LHCN-M2 (cell line): ENCODE measurements at places on chromosomes 2 and 18.

DNA sequence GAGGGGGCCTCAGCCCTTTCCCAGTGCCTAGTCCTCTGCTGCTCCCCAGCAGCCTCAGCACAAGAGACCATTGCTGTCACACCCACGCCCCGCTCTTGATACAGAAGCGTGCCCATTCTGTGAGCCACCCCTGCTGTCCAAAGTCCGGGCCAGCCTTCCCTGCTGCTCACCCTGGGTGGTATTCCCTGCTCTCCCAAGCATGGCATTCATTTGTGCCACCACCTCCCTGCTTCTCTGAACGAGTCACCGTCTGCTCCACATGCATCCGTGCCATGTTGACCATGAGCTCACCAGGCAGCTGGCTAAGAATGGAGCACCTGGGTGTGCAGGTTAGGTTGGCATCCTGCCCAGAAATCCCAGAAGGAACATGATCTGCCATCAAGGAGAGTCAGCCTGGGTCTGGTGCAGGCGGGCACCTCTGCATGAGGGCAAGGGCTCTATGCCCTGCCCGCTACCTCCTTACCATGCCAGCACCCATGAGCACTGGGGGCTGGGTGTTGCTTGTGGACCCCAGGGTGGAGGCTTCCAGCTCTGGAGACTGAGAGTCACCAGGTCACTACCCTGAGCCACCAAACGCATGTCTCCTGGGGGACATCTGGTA, 63.0 kb downstream of the TWIST2 start:
- no peak for DNase-seq

- no peak for DNase-seq
Observed at GRCh38 chr2:10276481-10277292, 26.0 kb upstream of the HPCAL1 start.

- peak; percentile 61 for DNase-seq
Observed at GRCh38 chr18:63848159-63848558, 39.3 kb upstream of the SERPINB2 start.

DNA sequence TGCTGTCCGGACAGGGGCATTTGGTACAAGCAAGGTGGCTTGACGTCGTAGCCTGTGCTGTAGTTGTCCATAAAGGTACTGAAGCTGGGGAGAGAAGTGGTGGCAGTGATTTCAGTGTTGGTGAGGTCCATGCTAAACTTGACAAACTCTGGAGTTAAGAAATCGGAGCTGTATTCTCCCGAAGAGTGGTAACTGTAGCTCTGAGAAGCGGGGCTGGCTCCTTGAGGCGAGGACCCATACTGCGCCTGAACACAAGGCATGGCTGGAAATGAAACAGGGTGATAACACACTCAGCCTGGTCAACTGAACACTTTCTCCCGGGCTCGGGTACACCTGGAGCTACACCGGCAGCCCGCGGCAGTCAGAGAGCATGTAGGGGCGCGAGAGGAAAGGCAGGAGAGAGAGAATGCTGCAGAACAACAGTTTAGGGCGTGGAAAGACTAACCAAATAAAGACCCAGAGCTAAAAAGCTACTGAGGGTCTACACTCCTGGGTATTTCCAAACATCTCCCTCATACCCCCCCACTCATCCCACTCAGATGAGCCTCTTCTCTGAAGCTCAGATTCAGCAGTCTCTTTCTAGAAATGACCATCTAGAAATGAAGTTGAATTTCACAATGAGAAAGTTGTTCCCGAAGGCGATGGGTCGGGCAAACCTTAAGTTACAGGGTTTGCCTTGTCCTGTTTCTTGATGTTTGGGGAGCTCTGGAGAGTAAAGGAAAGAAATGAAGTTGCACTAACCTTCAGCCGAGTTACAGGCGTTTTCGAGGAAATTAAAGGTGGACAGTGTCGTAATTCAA, 2.4 kb downstream of the NR4A2 start:
- no peak for DNase-seq

DNA sequence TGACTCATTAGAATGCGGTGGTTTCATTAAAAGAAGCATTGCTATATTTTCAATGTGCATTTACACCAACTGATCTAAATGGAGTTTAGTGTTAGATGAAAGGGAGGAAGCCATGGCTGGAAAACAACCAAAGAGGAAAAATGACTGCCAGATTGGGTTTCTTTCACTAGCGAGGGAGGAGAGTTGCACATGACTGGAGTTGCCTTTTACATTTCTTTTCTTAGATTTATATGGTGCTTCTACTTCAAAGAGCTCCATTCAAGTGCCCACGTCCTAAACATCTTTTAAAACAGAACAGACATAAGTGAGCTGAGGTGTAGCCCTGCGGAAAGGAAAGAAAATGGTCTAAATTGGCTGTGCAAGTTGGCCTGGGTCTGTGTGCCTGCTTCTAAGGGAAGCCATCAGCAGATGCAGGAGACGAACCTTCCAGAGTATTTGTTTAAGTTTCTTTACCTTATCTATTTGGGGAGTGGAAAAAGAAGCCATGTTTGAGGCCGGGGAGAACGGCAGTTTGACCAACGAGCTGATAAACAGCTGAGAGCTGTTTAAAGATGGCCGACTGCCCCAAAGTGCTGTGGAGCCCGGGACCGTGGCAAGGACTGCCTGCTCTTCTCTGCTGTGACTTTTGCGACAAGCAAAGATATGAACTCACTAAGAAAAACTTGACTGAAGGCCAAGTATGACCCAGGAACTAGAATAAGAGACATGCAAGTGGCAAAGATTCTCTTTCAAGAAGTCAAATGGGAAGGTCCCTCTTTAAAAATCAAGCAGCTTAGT, 327.0 kb downstream of the ZNF516 start:
- DNase-seq = no peak

- DNase-seq = no peak
Observed at GRCh38 chr2:171201767-171202166, 41.1 kb upstream of the TLK1 start.

GRCh38 chr2:127857265-127857808, 618 bp downstream of the POLR2D start:
- peak; percentile 50 for DNase-seq

GRCh38 chr18:57094175-57094574, 52.7 kb upstream of the BOD1L2 start:
- DNase-seq = no peak

- no peak for DNase-seq
Observed at GRCh38 chr2:63778391-63778790, 63.3 kb upstream of the UGP2 start.

DNA sequence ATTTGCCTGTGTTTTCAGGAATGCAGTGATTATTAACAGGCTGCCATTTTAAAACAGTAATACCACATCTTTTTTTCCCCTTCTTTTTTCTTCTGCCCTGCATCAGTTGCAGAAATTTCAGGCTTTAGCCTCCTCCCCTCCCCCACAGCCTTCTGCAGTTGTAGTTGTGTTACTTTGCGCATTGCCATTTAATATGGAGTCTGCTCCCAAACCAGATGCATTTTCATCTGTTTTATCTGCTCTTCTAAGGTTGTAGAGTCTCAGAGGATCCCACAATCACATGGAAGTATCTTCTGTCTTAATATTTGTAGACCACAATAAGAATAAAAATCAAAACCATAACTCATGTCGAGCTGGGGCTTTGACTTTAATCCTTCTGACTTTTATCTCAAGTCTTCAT, 3.8 kb downstream of the ASXL3 start:
- no peak for DNase-seq

DNA sequence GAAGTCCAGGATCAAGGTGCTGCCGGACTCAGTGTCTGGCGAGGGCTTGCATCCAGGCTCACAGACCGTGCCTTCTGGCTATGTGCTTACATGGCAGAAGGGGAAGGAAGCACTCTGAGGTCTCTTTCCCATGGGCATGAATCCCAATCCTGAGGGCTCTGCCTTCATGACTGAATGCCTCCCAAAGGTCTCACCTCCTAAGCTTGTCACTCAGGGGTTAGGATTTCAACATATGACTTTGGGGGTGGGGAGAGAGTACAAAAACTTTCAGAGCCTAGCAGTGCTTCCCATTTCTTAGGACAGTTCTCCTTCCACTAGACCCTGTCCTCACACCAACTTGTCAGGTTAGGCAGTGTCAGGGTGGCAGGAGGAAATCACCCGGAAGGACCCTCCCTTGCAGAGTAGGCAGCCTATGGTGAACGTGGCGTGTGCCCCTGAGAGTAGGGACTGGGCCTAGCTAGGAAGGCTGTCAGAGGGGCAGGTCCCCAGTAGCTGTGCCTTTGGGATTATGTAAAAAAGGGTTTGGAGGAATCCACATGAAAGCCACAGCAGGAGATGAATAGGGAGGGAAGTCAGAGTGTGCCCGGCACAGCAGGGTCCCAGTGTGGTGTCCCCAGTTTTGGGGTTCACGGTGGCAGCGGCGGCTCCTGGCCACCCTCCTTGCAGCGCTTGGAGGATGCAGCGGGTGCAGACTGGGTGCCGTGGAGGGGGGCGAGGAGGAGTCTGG, 233.3 kb downstream of the LDLRAD4 start:
- DNase-seq = no peak

- DNase-seq = no peak
Observed at GRCh38 chr18:65409261-65409660, 341.6 kb upstream of the CDH7 start.

DNA sequence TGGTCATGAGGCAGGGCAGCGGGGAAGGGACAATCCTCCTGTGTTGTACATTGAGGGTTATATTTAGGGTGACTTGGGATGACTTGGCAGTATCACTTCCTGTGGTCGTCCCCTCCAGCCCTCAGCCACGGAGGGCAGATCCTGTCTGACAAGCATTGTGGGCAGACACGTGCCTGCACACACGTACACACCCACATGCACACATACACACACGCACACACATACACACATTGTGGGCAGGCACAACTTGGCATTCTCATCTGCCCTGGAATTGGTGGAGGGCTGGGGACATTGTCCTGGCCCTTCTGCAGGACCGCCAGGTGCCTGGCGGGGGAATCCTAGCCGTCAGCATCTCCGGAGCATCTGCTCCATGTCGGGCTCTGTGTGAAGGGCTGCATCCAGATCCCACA, 47.6 kb downstream of the ODC1 start:
- DNase-seq = peak; percentile 41

DNA sequence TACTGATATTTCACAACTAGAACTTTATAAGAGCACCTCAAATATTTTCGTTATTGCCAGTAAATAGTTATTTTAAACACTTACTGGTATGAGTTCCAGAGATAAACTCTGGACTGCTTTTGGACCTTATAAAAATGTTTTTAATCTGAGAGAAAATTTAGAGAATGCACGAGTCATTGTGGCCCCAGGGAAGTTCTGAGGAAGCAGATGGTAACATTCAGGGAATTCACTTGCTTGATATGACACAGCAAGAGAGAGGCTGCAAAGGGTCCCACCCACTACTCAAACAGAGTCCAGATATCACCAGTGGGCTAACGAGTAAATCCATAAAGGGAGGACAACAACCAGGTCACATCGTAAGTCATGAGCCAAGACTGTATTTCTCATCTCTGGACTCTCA, 526.8 kb downstream of the TDRD15 start:
- no peak for DNase-seq

GRCh38 chr2:54999182-54999581, 51.1 kb downstream of the RTN4 start:
- peak; percentile 75 for DNase-seq

- DNase-seq = no peak
Observed at GRCh38 chr2:239444626-239445577, 44.1 kb upstream of the HDAC4 start.

DNA sequence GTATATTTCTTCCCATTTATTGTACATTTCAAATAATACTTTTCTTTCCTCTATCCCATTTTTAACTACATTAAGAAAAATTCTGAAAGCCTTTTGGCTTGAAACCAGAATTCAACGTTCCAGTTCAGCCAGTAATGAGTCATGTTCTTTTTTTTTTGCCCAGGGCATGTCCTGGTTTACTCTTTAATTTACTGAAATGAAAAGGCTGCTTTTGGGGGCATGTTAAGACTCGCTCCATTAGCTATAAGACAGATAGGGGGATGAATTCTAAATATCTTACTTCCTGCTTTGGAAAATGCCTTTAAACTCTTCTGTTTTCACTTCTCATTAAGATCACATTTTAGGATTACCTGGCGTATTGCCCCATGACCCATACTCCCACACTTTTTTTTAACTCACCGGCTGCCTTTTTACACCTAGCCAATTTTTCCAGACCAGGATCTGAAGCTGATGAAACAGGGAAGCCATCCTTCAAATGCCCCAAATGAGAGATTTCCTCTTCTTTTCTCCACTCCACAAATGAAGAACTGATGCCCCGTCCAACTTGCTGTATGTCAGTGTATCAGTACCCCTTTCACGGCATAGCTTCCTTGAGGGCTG, 585 bp downstream of the ABCA12 start:
- DNase-seq = peak; percentile 74

DNA sequence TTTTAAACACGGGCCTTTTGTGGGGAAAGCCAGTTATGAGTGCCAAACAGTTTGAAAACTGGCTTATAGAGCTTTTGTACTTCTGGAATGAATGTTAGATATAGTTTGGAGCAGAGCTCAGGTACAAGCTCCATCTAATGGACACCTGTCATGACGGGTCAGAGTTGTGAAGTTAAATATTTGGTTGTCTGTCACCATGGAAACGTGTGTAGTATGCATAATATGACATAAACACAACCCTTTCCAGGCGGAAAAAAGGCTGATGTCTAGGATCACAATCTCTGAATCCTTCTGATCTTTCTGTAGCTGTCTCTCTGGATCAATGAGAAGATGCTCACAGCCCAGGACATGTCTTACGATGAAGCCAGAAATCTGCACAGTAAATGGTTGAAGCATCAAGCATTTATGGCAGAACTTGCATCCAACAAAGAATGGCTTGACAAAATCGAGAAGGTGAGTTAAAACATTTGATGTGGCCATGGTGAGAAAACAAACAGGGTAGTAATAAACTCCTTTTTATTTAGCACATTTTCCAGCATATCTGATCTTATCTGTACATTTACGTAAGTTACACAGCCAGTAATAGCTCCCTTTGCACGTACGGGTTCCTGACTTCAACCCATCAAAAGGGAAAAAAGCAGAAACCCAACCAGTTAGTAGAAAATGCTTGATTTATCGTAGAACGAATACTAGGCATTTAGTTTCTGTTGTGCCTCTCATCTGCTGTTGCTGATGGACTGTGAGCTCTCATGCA, 80.6 kb upstream of the EML6 start:
- no peak for DNase-seq

DNA sequence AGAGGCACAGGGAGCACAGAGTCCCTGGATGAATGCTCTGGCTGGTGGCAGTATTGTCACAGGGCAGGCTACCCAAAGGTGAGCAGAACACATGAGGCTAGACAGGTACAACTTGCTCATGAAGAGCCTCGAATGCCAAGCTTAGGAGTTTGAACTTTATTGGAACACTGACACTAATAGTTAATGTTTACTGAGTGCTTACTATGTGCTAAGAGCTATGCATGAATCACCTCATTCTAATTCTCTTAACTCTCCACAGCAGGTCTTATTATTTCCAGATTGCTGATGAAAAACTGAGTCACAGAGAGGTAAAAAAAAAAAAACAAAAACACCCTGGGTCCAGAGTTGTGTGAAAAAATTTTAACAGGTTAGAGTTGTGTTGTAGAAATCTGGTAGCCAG, 6.1 kb upstream of the EMX1 start:
- no peak for DNase-seq

- no peak for DNase-seq
Observed at GRCh38 chr2:238305092-238305862, 15.0 kb upstream of the TRAF3IP1 start.

DNA sequence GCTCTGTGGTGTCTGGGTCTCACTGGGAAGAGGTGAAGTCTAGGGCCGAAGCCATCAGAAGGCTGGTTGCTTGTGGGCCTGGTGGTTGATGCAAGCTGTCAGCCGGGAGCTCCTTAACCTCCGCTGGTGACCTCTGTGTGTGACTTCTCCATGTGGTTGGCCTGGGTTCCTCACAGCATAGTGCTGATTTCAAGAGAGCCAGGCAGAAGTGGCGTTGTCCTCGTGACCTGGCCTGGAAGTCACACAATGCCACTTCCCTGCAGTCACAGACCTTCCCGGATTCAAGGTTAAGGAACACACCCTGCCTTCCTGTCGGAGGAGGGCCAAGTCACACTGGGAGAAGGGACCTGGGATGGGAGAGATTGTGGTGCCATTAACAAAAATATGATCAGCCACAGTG, 303.7 kb upstream of the HS6ST1 start:
- DNase-seq = no peak
